MCF 10A (cell line): ENCODE measurements at places on chromosomes 4 and X. TPM values are rescaled to one million over a fixed set of nuclear protein-coding genes. Genes with fewer than 3 reads are reported as not detected.
A peak's percentile ranks its signal among the peaks of the same experiment; 100 is the strongest.

Gene CENPVL1
- total RNA-seq, result not detected in 2 replicates

Gene F8
- 5.3 and 6.1 TPM in 2 replicates for total RNA-seq

Gene IL21
- total RNA-seq, result not detected in 2 replicates

Gene TBC1D9
- total RNA-seq, result 17.4 and 23.2 TPM in 2 replicates

Gene METAP1
- 43.5 and 61.4 TPM in 2 replicates for total RNA-seq

Gene GRPR
- total RNA-seq, result not detected in 2 replicates

Gene RNF150
- total RNA-seq, result 0.32 and 0.44 TPM in 2 replicates

- DNase-seq, result no peak
Observed at GRCh38 chrX:32524385-32524784, 687.0 kb downstream of the DMD start.

DNA sequence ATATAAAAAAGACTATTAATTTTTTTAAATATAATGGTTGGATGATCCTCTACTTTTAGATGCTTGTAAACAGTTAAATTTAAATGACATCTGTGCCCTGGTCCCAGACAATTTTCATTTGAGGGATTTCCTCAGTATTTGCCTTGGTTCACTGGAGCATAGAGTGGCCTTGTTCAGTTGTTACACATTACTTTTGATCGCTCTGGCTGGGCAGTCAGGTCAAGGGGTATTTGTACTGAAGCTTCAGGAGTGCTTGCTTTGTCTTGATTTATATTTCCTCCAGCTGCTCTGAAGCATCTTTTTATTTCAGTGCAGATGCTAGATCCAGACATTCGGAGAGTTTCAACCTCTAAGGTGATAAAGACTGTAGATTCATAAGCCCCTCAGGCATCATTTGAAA is 50.0 kb downstream of the COMMD8 start:
- DNase-seq, result no peak

DNA sequence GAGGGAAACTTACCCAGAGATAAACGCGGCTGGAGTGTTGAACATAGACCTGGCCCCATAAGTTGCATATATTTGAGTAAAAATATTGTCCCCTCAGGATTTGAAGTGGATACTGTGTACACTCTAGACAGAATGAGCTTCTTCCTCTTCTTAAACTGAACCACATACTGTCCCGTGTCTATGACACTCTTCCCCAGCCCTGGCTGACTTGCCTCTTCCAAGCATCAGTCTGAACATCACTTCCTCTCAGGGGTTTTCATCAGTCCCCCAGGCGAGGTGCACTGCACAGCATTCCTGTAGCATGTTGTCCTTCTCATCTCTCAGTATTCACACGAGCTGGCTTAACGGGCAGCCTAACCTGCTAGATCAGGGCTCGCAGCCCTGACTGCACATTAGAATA is 80.5 kb upstream of the TMEM150C start:
- DNase-seq, result no peak

- DNase-seq, result no peak
Observed at GRCh38 chrX:138082251-138082650, 516.3 kb downstream of the ZIC3 start.

DNA sequence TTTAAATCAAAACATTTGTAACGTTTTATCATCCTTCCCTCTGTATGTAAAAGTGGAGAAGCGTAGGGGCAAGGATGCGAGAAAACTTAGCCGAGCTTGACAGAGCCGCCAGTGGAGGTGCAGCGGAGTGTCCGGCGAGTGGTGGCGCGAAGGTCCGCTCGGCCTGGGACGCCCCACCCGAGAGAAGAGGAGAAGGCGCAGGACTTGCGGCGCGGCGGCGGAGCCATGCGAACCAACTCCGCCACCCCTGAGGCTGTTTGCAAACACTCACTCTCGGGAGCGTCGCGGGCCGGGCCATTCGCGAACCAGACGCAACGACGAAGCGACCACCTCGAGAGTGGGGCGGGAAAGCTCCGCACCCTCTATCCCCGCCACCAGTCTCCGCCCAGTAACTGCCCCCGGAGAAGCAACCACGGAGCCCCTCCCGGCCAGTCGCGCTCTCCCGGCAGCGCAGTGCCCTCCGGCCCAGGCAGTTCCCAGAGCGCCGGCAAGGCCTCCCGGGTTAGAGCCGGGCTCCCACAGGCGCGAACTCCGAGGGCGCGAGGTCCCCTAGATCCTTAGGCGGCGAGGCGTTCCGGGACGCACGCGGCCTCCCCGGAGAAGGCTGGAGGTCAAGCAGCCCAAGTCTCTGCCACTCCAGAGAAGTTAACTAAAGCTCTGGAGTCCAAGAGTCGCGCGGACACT is 2.3 kb upstream of the MAB21L2 start:
- DNase-seq, result no peak

DNA sequence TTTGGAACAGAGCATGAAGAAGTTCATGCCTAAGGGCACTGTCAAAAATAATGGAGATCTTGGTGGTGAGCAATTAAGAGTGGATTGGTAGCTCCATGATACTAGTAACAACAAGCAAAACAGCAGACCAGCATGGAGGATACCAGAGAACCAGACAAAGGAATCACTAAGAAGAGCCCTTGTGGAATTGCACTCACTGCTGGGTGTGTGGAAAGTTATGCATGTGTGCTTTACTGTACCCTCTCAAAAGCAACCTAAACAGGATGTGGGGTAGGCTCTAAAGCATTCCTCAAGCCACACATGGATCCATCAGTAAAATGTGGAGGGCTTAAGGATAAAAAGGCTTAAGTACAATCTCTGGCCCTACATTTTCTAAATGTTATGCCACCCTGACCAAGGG is 69.5 kb downstream of the AR start:
- no peak for DNase-seq

- DNase-seq, result no peak
Observed at GRCh38 chrX:84186603-84187532, 1.1 kb downstream of the RPS6KA6 start.

DNA sequence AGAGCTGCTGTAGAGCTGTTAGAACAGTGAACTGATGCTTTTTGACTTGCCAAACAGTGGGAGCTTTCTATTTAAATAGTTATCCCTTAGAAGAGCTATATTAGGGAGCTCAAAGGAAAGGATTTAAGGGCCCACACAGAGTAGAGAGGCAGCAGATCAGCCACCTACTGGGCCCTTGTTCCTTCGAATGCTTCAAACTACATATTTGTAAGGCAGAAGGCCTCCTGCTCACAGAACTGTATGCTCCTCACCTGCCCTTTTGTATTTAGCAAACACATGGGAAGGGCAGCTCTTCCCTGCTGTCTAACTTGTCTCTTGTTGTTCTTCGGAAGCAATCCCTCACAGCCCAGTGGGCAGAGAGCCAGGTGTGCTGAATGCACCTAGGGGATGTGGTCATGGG is 38.0 kb downstream of the IL1RAPL1 start:
- DNase-seq, result no peak

DNA sequence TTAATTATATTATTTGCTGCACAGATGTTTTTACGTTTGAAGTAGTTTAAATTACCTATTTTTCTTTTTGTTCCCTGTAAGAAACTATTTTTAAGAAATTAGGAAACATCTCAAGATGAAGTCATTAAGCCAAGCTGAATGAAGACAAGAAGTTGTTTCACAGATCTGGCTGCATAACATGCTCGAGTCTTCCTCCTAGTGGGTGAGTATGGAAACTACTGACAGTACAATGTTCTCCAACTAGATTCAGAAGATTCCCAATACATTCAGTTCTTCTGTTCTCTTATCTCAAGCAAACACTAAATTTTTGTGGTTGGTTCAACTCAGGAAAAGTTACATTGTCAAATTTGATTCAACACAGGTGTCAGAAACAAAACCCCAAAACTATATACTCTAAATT is 256.8 kb upstream of the VCX start:
- DNase-seq, result peak; percentile 54

DNA sequence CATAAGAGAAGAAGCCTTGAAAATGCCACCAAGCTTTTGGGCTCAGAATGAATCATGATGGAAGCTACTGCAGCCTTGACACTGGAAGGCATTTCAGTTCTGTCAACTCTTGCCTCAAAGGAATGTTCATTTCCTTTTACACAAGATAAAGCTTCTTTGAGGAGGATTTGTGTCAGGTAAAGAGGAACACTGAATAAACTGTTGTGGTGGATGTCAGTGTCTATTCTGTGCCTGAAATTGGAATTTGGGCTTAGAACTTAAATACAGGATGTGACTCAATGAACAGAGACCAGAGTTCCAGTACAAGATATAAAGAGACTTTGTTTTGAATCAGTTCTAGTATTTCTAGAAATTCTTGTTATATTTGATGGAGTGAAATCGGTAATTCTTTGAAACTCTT is 313.2 kb downstream of the PACRGL start:
- peak; percentile 5 for DNase-seq

DNA sequence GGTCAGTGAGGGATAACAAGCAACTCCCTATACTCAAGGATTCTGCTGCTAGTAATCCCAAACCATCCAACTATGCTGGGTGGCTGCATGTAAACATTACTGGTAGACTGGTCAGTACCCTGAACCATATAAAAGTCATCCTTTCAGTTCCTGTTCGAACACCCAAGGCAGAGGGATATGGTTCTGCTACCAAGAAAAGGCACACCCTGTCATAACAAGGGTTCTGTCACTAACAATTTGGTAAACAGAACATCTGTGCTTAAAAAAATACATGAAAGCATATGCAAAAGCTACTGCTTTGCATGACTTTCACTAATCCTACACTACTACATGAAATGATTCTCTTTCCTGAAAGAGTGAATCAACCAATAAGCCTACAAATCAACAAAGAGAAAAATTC is 76.8 kb upstream of the MCF2 start:
- no peak for DNase-seq

DNA sequence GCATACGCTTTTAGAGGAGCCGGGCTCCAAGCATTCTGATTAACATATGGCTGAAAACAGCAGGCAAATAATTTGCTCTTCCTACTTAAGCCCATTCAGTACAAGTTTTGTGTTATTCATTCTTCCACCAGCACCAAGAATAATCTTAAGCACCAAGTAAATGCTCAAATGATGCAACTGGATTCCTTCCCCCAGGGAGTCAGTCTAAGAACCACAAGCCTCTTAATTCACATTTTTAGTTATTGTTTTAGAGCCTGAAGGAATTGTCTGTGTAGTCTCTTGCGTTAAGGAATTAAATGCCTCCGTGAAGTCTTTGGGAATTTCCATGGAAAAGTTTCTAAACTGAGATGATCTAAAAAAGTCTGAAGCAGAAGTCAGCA is 61.5 kb upstream of the MAGEB2 start:
- DNase-seq, result no peak

DNA sequence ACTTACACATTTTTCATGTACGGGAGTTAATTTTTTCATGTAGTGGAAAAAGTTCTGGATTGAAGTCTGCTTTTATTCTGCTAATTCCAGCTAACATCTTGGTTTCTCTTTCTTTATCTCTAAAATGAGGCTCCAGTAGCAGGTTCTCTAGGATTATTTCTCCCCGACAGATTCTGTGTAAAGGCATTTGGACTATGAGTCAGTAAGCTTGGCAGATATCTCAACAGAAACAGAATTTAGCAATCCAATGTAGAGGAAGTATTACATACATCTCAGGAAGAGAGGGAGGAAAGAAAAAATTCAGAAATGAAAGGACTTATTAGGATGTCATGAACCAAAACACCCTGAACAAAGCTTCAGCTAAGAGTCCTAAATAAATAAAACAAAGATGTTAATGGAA is 1682.3 kb upstream of the TENM3 start:
- peak; percentile 81 for DNase-seq

DNA sequence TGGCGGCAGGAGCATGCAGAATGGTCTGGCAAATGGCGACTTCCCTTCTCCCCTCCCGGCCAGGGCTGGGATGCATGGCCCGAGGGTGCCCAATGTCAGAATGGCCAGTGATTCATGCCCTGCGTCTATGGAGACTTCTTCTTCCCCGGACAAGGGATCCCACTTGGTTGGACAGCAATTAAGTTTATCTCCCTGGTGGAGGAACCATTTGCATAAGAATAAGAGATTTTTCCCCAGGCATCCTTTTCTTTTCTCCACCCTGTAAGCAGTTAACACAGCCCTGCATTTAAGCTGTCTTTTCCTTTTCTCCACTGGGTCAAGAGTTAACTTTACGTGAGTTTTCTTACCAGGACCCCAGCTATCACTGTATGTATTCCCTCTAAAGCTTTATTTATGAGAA is 856.6 kb downstream of the GLUD2 start:
- no peak for DNase-seq

DNA sequence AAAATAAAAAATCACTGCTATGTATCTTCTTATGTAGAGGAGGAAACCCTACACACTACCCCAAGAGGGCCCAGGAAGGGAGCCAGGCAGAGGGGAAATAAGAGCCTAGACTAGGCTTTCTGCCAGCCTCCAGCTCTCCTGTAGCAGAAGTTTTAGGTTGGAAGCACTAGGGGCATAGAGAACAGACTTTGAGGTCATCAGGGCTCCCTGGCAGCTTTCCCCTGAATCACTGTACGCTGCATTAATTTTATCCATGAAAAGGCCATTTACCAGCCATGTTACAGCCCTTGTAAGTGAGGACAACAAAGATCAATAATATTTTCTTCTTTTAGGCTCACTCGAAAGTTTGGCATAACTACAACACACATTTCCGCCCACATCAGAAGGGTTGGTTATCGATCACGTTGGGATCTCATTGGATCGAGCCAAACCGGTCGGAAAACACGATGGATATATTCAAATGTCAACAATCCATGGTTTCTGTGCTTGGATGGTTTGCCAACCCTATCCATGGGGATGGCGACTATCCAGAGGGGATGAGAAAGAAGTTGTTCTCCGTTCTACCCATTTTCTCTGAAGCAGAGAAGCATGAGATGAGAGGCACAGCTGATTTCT is 24.7 kb downstream of the RPL9 start:
- DNase-seq, result no peak

- DNase-seq, result no peak
Observed at GRCh38 chrX:139831017-139831416, 101.8 kb downstream of the ATP11C start.

DNA sequence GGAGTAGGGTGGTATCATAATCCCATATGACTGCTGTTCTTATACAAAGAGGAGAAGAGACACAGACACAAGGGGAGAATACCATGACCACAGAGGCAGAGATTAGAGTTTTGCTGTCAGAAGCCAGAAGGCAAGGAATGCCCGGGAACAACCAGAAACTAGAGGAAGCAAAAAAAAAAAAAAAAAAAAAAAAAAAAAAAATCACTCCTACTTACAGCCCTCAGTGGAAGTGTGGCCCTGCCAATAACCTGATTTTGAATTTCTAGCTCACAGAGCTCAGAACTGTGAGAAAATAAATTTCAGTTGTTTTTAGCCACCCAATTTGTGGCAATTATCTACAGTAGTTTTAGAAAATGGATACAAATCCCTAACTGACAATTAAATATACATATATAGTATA is 30.4 kb upstream of the UBE2NL start:
- DNase-seq, result no peak

DNA sequence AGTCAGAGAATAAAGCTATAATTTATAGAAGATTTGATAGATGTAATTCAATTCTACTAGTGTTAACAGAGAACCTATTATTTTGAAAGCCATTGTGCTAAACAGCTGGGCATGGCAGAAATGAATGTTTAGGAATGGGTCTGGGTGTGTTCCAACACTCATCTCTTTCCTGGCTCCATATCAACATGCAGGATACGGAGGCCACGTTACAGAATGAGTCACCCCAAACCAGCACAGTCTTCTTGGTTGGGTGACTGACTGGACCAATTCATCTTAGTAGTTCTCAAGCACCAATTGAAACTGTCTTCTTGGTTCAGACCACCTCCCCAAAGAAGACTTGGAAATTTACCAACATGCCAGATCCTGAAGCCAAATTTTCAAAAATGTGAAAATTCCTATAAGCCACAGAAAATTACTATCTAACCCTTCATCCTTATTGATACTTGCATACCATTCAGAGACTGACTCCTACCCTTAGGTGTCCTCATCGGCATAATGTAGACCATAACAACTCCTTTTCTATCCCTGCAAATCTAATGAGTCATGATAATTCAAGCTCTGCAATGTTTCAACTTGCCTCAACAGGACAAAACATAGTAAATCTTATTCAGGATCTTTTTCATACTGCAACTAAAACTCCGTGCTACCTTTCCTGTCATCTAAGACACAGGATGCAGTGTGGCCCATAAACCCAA is 52.0 kb upstream of the ATOH1 start:
- peak; percentile 89 for DNase-seq
